ENCODE measurements at places on chromosomes 2 and 18.

- no peak for DNase-seq
Observed at GRCh38 chr2:217199255-217199630, 339.4 kb upstream of the TNP1 start.

- DNase-seq, result no peak
Observed at GRCh38 chr2:24783641-24784040, 9.6 kb downstream of the PTRHD1 start.

GRCh38 chr2:20551260-20551944, 99.5 kb downstream of the HS1BP3 start:
- DNase-seq, result no peak

GRCh38 chr2:189837326-189837725, 53.1 kb downstream of the PMS1 start:
- DNase-seq, result no peak

- DNase-seq, result no peak
Observed at GRCh38 chr2:95266781-95267430, 7.3 kb upstream of the PROM2 start.
